ENCODE measurements at places on chromosomes 4 and X.

DNA sequence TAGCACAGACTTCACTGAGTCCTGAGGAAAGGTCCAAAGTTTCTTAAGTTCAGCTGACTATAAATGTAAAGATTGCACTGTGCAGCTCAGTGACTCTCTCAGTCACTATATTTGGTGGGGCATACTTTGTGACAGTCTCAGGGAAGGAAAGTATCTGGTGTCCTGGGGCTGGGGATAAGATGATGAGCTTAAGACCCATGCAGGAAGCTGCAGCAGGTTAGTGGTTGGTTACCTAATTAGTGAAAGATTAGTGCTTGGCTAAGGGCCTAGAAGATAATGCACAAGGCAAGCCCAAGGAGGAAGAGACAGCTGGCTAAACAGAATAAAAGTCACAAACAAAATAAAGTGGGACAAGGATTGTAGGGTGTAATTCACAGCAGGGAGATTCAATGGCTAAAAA, 25.4 kb upstream of the SLITRK4 start:
- H3K27ac ChIP-seq = no peak overlapping the region
- DNase-seq = no peak
- H3K27me3 ChIP-seq = no peaks in the 10 kb centered on the region
- H3K4me1 ChIP-seq = no peaks in the 10 kb centered on the region
- H3K4me3 ChIP-seq = no peak overlapping the region

DNA sequence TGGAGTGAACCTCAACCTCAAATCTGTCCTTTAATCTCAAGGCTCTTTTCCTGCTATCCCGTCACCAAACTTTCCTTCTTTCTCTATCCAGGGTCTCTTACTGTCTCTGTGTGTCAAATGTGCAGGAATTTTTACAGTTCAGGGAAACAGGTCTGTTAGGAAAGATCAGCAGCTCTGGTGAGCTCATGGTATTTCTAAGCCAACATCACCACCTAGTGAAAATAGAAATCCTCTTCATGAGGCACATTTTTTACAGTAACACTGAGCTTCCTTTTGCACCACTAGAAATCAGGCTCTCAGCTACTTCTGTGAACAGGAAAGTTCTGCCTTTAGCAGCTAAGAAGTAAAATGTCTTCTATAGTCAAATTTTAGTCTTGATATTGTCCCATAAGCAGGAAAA, 39.6 kb downstream of the NUDT11 start:
- no peak for DNase-seq
- no peak overlapping the region for H3K4me3 ChIP-seq
- no peaks in the 10 kb centered on the region for H3K4me1 ChIP-seq
- no peak overlapping the region for H3K27ac ChIP-seq

DNA sequence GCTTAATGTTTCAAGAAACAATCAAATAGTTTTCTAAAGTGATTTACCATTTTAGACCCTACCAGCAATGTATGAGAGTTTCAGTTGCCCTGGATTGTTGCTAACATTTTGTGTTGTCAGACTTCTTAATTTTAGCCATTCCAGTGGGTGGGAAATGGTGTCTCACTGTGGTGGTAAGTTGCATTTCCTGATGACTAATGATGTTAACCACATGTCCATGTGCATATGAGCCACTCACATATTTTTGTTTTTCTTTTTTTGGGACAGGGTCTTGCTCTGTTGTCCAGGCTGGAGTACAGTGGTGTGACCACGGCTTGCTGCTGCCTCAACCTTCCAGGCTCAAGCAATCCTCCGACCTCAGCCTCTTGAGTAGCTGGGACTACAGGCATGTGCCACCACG, 48.3 kb downstream of the MED28 start:
- H3K4me3 ChIP-seq = no peak overlapping the region
- H3K27me3 ChIP-seq = no peaks in the 10 kb centered on the region
- DNase-seq = no peak

DNA sequence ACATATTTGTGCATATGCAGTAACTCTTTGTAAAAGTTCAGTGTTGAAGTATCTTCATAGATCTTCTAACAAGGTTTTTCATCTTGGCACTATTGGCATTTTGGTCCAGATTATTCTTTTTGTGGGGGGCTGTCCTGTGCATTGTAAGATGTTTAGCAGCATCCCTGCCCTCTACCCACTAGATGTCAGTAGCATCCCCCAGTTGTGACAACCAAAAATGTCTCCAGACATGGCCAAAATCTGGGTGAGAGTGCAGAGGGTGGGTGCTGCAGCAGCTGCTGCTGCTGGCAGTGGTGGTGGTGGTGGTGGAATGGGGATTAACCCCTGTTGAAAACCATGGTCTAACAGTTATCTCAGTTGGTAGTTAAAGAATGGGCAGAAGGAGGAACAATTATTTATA, 370.0 kb downstream of the GPAT3 start:
- H3K27me3 ChIP-seq = no peaks in the 10 kb centered on the region
- H3K4me1 ChIP-seq = no peaks in the 10 kb centered on the region
- DNase-seq = no peak
- no peaks in the 10 kb centered on the region for H3K36me3 ChIP-seq
- H3K4me3 ChIP-seq = no peak overlapping the region

GRCh38 chrX:148416931-148417330, 83.5 kb upstream of the AFF2 start:
- no peaks in the 10 kb centered on the region for H3K27me3 ChIP-seq
- DNase-seq = no peak
- no peaks in the 10 kb centered on the region for H3K4me1 ChIP-seq
- H3K4me3 ChIP-seq = no peak overlapping the region

GRCh38 chrX:17616936-17617335, 120.4 kb upstream of the SCML1 start:
- no peak for DNase-seq
- H3K4me1 ChIP-seq = no peaks in the 10 kb centered on the region

DNA sequence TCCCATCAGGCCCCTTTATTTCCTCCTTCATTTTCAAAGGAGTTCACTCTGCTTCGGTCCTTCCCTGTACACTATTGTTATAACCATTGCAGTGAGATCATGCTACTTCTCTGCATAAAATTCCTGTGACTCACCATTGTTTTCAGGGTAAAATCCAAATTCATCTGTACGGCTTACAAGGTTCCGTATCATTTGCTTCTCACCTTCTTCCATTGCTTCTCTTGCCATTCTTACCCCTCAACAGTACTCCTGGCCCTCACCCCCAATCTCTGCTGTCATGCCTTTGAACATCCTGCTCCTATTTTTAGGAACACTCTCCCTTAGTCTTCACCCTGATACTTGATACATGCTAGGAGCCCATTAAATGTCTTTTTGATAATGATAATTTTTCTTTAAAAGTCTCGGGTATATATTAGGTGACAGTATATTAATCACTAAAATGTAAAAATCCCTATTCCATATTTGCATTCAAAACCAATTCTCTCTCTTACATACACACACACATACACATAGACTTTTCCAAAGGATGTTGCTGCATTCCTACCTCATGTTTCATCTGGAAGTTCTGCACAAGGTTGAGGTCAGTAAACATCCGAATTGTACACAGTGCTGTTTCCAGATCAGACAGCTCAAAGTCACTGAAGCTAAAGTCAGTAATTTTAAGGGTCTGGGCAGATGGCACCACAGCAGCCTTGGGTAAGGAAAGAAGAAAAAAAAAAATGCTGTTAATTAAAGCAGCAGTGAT, 103.4 kb downstream of the PDE5A start:
- H3K4me3 ChIP-seq = no peak overlapping the region
- no peak for DNase-seq
- no peaks in the 10 kb centered on the region for H3K36me3 ChIP-seq
- no peaks in the 10 kb centered on the region for H3K27me3 ChIP-seq
- H3K27ac ChIP-seq = no peak overlapping the region

GRCh38 chrX:54357414-54358377, at the start of gene WNK3:
WNK3 (minus strand) TSS chrX:54358046.
- no peak within 1 kb of the TSS for H3K27ac ChIP-seq
- peak within 1 kb of the TSS; percentile 56 for H3K4me3 ChIP-seq
- DNase-seq = peak; percentile 43
- H3K4me1 ChIP-seq = no peaks in the 10 kb centered on the region
- H3K36me3 ChIP-seq = no peaks in the 10 kb centered on the region
- H3K27me3 ChIP-seq = no peaks in the 10 kb centered on the region

- H3K4me3 ChIP-seq = no peak overlapping the region
- H3K27ac ChIP-seq = no peak overlapping the region
- no peaks in the 10 kb centered on the region for H3K27me3 ChIP-seq
- peaks cover 27% of the 10 kb centered on the region for H3K4me1 ChIP-seq
- H3K36me3 ChIP-seq = no peaks in the 10 kb centered on the region
- DNase-seq = no peak
These were observed 22.9 kb upstream of the G3BP2 start for GRCh38 chr4:75696071-75696470.

- no peaks in the 10 kb centered on the region for H3K4me1 ChIP-seq
- H3K4me3 ChIP-seq = no peak overlapping the region
- no peak for DNase-seq
- no peak overlapping the region for H3K27ac ChIP-seq
- no peaks in the 10 kb centered on the region for H3K27me3 ChIP-seq
- H3K36me3 ChIP-seq = no peaks in the 10 kb centered on the region
These were observed 542 bp downstream of the RNF150 start for GRCh38 chr4:141132709-141133145.

DNA sequence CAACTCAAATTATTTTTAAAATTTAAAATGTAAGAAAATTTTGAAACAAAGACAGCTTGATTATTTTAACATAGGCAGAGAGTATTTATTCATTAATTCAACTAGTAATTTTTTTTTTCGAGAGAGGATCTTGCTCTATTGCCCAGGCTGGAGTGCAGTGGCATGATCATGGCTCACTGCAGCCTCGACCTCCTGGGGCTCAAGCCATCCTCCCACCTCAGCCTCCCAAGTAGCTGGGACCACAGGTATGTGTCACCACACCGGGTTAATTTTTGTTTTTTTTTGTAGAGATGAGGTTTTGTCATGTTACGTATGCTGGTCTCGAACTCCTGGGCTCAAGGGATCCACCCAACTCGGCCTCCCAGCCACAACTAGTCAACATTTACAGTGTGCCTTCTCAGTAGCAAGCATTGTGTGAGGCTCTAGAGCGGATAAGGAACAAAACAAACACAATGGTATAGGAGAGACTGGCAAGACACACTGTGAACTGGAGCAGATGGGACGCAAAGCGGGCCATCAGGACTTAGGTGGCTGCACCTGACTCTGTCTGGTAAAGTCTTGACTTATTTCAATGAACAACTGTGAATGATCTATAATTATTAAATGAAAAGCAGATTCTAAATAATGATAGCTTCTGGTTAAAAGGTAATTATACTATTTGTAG, 21.6 kb downstream of the SETD7 start:
- no peak overlapping the region for H3K4me3 ChIP-seq
- no peak for DNase-seq
- H3K27me3 ChIP-seq = no peaks in the 10 kb centered on the region

DNA sequence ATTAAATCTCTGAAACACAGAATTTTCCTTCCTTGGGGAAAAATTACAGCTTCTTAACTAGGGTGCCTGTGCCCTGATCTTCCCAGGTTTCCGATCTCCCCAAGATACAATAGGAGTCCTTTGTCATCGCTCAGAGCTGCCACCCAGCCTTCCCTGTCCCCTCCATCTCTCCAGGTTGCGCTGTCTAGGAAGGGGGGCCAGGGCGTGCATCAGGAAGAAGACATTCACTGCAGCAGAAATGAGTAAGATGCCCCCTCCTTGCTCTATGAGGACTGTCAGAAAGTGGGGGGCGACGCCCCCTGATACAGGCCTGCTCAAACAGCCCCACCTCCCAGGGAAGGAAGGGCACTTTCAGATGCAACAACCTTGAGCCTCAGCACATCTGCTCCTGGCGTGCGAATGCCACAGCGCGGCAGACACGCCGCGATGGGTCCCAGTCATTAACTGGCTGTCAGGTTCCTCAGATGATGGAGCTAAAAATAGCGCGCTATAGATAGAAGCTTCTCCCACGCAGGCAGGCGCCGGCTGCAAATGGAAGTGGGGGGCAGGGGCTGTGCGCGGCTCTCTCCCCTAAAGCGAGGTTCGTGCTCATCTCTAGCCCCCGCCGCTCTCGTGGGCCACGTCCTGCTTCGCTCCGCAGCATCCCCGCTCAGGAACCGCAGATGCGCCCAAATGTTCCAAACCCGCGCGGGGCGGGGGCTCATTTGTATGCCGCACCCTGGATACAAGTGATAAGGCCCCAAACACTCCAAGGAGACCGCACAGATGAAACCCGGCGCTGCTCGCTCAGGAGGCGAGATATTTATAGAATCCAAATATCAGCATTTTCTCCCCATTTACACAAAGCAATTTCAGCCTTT, 57.6 kb upstream of the LGI2 start:
- no peak overlapping the region for H3K4me3 ChIP-seq
- H3K4me1 ChIP-seq = no peaks in the 10 kb centered on the region
- no peak for DNase-seq
- no peaks in the 10 kb centered on the region for H3K27me3 ChIP-seq
- H3K27ac ChIP-seq = no peak overlapping the region

GRCh38 chr4:10180927-10181744, 64.5 kb upstream of the WDR1 start:
- H3K27ac ChIP-seq = peak overlapping the region; percentile 86
- peaks cover 16% of the 10 kb centered on the region for H3K4me1 ChIP-seq
- H3K4me3 ChIP-seq = no peak overlapping the region
- peak; percentile 12 for DNase-seq
- no peaks in the 10 kb centered on the region for H3K27me3 ChIP-seq

DNA sequence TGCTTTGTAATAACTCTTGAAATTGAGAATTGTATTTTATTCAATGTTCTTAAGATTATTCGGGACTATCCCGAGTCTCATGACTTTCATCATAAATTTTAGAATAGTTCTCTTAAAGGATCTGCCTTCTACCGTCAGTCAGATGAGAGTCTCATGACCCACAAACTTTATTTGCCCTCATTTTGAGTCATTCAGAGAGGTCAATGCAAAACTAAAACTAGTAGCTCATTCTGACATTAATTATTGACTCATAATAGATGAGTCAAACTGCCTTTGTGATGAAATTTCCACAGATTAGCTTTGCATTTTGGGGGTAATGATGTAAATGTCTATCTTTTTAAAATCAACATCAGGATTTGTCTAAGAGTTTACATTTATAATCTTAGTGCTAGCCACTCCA, 1527.3 kb downstream of the TECRL start:
- H3K4me3 ChIP-seq = no peak overlapping the region
- H3K27ac ChIP-seq = no peak overlapping the region
- no peaks in the 10 kb centered on the region for H3K36me3 ChIP-seq
- H3K27me3 ChIP-seq = no peaks in the 10 kb centered on the region
- no peaks in the 10 kb centered on the region for H3K4me1 ChIP-seq

DNA sequence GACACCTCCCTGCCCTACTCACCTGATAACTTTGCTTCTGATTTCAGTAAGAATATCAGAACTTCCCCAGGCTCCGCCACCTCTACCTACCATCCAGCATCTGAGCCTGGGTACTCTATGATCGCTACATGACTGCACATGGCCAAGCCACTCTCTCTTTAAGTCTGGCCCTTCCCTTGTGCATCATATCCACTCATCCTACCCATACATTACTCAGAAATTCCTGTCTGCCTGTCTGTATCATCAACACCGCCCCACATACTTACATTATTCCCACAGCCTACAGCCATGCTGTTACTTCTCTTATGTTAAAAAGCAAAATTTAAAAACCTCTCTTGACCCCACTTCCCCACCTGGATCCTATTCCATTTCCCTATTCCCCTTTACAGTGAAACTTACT, 84.7 kb downstream of the SCD5 start:
- H3K36me3 ChIP-seq = no peaks in the 10 kb centered on the region
- DNase-seq = no peak
- no peak overlapping the region for H3K27ac ChIP-seq
- H3K27me3 ChIP-seq = no peaks in the 10 kb centered on the region

GRCh38 chrX:11968991-11969390, 169.3 kb upstream of the FRMPD4 start:
- DNase-seq = no peak
